ENCODE measurements at places on chromosomes 11 and 22.
A peak's percentile ranks its signal among the peaks of the same experiment; 100 is the strongest.

DNA sequence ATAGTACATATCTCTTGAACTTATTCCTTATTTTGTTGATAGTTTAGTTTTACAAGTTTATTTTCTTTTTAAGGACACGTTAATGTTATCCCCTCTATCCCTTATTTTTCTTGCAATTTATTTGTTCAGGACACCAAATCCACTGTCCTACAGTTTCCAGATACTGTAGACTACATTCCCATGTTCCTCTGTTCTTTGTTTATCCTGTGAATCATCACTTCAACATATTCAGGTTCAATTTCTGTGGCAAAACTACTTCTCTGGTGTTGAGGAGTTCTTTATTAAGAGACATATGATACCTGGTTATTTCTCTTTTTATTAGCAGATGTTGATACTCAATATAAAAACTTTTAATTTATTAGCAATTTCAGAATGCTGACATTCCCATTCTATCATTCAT, 72.8 kb upstream of the CLNS1A start:
- DNase-seq: peak; percentile 6

DNA sequence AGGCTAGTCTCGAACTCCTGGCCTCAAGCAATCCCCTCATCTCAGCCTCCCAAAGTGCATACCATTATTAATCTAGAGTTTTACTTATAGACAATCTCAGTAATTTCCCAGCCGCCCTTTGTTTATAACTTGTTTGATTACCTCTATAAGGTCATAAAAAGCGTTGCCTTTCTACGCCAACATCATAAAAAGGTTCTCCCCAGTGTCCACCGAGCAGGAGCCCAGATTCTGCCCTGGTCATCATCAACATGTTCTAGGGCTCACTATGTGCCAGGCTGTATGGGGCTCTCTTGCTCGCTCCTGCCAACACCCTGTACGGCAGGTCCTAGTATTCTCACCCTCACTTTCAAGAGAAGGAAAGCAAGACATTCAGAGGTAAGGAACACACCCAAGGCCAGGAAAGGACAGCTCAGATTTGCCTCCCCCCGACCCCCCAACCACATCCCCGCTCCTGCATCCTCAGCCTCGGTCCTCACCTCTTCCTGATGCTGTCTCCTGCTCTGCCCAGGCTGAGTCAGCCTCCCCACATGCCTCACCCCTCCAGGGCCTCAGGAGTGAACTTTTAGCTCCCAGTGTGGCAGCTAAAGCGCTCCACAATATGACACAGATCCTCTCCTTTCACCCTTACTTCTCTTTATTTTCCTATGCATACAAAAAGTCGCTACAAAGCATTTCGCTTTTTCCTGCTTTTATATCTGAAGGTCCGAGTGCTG, 14.3 kb downstream of the ARFGAP3 start:
- no peak for DNase-seq

DNA sequence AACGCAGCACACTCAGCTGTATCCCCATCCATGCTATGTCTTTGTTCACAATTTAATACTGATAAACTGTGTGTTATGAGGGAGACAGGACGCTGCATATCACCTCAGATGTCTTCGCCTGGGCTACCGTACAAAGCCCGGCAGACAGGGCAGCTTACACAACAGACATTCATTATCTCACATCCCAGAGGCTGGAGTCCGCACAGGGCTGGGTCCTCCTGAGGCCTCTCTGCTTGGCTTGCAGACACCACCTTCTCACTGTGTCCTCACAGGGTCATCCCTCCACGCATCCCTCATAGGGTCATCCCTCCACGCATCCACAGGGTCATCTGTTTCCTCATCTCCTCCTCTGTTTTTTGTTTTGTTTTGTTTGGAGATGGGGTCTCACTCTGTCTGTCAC, 61.2 kb downstream of the SHANK2 start:
- no peak for DNase-seq

- no peak for DNase-seq
These were observed 441.1 kb downstream of the TBC1D22A start for GRCh38 chr22:47203554-47203991.

DNA sequence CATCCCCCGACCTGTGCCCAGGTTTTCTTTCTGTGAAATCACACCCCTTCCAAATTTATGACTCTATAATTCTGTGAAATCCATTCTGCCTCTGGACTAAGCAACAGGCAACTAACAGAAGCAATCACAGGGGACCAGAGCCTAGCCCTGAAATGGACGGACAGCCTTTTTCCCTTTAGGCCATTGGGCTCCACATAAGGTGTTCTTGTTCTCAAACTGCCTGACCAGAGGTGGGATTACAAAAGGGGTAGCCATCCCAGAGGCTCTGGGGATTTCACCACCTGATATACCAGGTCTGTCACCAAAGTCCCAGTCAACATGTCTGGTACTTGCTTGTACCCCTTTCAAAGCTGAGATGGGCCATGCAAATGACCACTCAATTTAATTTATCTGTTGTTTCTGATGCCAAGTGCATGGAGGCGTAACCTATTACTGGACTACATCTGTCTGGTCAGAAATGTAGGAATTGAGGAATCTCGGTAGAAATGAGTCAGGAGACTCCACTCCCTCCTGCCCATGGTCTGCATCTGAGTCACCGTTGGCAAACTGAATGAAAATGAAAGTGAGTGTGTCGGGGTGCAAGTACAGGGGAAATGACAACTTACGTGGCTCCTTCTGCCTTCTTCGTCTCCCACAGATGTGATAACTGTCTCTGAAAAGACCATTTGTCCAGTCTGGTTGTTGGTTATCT, 10.2 kb downstream of the DKK3 start:
- DNase-seq: peak; percentile 88

GRCh38 chr11:131688048-131688693, 317.8 kb downstream of the NTM start:
- DNase-seq: peak; percentile 42

DNA sequence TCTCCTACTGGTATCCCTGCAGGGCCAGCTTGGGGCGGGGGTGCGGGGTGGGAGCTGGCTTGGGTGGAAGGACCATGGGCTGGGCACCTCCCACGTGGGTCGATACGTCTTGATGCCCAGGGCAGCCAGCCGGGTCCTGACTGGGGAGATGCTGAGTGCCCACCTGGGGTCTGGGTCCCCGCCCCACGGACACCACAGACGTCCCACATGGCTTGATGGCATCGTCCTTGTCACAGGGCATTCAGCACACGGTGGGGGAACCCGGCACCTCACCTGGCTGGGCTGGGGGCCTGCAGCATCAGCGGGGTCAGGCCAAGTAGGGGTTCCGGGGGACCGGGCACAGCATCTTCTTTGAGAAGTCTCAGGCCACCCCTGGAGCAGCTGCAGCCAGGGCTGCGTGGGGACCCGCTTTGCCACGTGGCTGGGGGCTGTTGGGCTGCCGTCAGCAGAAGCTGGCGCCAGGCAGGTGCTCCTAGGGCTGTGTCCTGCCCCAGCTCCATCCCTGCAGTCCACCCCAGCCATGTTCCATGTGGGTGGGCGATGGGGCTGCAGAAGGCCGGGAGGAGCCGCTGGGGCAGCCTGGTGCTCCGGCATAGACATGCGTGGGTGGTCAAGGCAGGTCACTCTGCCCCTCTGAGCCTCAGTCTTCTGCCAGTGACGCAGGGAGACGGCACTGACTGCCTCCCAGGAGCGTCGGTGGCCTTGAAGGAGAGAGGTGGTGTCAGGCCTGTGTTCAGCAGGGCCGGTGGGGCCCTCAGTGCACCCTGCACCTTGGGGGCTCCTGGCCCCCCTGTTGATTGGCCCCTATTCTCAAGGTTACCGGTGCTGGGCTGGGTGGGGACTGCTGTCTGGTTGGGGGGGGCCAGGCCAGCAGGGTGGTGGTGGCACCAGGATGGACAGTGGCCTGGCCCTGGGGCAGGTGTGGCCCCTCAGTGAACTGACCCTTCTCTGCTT, 8.4 kb downstream of the SELENOO start:
- no peak for DNase-seq

DNA sequence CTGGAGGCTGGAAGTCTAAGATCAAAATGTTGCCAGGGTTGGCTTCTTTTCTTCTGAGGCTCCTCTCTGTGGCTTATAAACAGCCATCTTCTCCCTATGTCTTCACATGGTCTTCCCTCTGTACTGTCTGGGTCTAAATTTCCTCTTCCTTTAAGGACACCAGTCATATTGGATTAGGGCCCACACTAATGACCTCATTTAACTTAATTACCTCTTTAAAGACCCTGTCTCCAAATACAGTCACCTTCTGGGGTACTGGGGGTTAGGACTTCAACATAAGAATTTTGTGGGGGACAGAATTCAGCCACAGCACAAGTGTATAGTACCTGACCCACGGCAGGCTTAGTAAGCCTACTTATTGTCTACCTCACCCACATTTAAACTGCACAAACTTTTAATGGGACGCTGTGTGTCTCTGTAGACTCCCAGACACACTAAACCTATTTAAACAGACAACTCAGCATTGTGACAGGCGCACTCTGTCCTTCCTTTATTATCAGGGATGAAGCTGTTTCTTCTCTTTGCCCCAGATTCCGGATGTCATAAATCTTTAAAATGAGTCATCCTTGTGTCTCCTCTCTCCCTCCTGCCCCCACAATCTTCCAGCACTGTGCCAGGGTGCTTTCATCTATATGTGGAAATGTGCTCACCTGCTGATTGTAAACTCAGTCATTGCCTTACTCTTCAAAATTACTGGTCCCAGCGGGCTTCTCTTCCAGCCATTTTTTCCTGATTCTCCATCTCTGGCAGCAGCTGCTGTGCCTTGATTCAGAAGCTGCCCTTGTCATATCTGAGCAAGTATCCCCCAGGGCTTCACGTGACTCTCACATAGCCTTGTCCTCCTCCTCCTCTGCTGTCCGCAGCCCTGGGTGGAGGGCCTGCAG, 5.4 kb upstream of the MAPK8IP1 start:
- DNase-seq: peak; percentile 66

- no peak for DNase-seq
These were observed 668.8 kb downstream of the DLG2 start for GRCh38 chr11:84958295-84958694.

GRCh38 chr11:76600124-76600655, 70.4 kb downstream of the LRRC32 start:
- DNase-seq: no peak

DNA sequence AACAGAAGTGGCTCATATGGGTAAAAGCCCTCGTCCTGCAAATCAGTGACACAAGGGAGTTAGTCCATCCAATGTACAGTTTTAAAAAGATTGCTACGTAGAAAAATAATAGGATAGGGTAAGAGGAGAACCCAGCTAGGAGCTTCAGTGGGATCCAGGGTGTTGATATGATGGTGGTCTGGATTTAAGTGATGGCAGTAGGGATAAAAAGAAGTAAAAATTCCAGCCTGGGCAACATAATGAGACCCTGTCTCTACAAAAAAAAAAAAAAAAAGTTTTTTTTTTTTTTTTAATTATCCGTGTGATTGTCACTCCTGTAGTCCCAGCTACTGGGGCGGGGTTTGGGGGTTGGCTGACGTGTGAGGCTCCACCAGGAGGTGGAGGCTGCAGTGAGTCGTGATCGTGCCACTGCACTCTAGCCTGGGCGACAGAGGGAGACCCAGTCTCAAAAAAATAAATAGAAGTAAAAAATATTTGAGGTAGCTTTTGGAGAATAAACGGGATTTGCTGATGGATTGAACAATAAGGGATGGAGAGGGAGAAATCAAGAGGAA, 7.0 kb upstream of the L3MBTL2 start:
- peak; percentile 21 for DNase-seq

- no peak for DNase-seq
These were observed 25.5 kb downstream of the MYO7A start for GRCh38 chr11:77153276-77154185.

- DNase-seq: no peak
These were observed 15.3 kb downstream of the TAB1 start for GRCh38 chr22:39414886-39415285.

DNA sequence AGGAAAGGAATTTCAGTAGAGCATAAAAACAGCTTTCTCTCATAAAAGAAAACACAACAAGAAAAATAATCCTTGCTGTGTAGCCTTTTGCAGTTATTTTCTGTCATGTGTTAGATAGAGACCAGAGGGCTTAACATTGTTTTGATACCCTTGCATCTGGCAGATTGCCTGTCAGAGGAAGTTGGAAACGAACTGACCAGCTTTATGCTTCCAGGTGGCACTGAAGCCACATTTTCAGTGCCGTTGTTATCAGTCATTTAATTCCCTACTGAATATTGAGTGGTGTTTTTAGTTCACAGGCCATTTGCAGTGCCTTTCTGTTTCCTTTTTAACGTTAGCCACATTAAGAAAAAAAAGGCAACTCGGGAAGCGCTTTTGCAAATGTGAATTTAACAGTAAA, 21.5 kb upstream of the RAG2 start:
- DNase-seq: no peak

GRCh38 chr11:103789952-103790351, 246.5 kb upstream of the DDI1 start:
- no peak for DNase-seq

DNA sequence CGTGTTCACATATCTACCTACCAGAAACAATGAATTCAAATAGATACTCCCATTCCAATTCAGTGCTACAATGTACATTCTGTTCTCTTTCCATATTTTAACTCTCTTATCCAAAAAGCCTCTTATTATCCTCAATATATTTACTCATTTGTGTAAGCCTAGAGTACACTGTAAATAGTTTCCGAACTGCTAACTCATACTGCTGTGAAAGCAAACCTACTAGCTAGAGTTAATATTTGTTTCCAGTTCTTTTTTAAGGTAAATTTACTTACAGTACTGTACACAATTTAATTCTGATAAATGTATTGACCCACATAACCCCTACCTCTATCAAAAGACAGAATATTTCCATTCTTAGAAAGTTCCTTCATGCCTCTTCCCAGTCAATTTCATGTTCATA, 71.8 kb downstream of the GRK3 start:
- DNase-seq: no peak

DNA sequence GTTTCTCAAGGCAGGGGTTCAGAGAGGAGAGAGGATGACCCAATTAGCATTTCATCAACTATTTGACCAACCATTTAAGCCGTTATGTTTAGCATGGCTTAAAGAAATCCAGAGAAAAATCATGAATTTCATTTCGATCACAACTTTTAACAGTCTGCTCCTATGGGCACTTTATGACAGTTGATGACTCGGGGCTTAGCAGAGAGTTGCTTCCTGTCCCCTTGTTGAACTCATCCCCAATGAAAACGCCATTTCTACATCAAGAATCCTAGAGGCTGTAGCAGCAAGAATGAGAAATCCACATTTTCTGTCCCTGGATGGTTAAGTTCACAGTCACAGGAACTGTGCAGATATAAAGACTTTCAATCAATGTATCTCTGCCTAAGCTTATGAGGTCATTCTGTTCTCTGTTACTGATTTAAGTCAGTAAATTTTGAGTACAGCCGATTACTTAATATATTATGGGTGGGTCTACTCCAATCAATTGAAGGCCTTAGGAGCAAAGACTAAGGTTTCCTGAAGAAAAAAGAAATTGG, 81.1 kb downstream of the BDNF start:
- DNase-seq: peak; percentile 2

- DNase-seq: no peak
These were observed 25.2 kb upstream of the CCDC86 start for GRCh38 chr11:60816590-60817157.

DNA sequence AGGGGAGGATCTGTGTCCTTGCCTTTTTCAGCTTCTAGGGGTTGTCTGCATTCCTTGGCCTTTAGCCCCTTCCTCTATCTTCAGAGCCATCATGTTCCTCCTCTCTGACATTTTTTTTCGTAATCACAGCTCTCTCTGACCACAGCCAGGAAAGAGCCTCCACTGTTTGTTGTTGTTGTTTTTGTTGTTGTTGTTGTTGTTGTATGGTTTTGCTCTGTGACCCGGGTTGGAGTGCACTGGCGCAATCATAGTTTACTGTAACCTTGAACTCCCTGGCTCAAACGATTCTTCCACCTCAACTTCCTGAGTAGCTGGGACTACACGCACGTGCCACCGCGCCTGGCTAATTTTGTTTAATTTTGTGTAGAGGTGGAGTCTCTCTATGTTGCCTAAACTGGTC, 55.3 kb upstream of the KCNQ1OT1 start:
- DNase-seq: no peak

GRCh38 chr22:39300186-39300830, 19.1 kb downstream of the RPL3 start:
- DNase-seq: no peak
